ENCODE measurements at places on chromosomes 3 and 15. TPM values are rescaled to one million over a fixed set of nuclear protein-coding genes. Genes with fewer than 3 reads are reported as not detected.

DNA sequence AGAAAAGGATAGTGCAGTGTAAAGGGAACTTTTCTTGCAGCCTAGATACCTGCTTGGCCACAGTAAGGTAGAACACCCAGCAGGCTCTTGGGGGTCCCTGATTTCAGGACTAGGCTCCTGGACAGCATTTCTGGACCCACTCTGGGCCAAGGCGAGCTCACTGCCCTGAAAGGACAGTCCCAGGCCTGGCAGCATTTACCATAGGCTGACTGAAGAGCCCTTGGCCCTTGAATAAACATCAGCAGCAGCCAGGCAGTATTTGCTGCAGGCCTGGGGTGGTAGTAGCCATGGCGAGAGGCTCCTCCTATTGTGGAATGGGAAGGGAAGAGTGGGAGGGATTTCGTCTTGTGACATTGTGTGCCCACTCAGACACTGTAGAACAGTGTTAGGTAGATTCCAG, 529.2 kb downstream of the TUSC7 start:
- H3K27me3 ChIP-seq = no peaks in the 10 kb centered on the region
- no peaks in the 10 kb centered on the region for H3K36me3 ChIP-seq
- no peak for DNase-seq
- H3K4me1 ChIP-seq = no peaks in the 10 kb centered on the region

GRCh38 chr3:131082871-131083863, 56.5 kb downstream of the NEK11 start:
- H3K4me1 ChIP-seq = no peaks in the 10 kb centered on the region
- H3K27me3 ChIP-seq = no peaks in the 10 kb centered on the region
- no peak overlapping the region for H3K4me3 ChIP-seq
- no peaks in the 10 kb centered on the region for H3K36me3 ChIP-seq

DNA sequence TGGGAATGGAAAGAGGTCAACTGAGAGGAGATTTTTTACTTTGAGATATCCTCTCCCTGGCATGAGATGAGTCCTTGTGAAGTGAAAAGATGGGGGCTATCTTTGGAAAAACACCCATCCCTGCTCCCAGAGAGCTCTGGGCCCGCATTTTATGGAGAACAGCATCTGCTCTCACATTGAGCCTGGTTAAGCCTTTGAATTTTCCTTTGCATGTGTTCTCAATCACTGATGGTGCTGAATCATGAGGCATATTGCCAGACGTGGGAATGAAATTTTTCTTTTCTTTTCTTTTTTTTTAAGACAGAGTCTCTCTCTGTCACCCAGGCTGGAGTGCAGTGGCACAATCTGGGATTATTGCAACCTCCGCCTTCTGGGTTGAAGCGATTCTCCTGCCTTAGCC, 24.4 kb downstream of the TMEM45A start:
- no peak overlapping the region for H3K4me3 ChIP-seq
- no peaks in the 10 kb centered on the region for H3K36me3 ChIP-seq
- no peak overlapping the region for H3K27ac ChIP-seq
- H3K27me3 ChIP-seq = no peaks in the 10 kb centered on the region
- no peaks in the 10 kb centered on the region for H3K4me1 ChIP-seq

DNA sequence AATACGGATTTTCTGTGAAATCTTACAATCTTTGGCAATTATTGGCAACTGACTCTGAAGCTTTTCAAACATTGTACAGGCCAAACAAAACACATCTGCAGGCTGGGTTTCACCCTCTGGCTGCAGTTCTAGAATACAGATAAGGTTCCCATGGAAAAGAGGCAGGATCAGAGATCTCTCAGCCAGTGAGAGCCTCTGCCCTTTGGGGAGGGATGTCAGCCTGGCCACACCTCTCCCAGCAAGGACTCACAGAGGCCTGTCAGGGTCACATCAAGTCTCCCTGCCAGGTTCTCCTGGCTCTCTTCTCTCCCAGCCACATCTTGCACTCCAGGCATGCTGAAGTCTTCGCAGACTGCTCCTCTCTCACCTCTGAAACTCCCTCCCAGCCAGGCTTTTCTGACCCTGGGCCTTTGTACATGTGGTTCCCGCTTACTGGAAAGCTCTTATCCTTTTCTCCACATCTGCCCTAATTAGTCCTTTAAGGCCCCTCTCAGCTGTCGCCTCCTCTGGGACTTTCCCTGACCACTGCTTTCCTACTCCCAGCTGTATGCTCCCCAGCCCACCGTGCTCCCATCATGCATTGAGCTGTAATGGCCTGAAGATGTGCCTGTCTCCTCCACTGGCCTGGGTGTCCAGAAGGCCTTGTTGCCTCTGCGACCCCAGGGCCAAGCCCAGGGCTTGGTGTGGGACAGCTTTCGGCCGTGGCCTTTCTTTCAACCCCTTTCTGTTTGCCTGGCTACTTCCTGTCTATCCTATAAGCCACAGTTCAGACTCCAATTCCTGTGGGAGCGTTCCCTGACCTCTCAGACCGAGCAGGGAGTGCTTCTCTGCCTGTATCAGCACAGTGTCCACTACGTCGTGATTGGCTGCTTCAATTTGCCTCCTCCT, 4.3 kb downstream of the RBP1 start:
- H3K36me3 ChIP-seq = no peaks in the 10 kb centered on the region
- no peak overlapping the region for H3K27ac ChIP-seq
- no peak overlapping the region for H3K4me3 ChIP-seq

DNA sequence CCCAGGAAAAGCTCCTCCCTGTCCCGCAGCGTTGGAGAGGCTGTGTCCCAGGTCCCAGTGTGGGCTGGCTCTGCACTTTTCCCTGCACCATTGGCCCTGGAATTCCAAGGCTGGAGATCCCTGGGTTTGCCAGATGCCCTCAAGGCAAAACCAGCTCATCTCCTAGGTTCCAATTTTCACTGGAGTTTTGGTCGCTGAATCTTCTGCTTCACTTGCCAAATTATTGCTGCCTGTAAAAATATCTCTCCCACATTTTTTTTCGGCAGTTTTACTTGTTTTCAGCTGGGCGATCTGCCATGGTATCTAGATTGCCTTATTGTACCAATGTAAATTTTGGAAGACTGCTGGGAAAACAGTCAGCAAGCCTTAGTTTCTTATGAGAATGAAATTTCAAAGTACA, 150.9 kb upstream of the ATP10A start:
- no peak overlapping the region for H3K27ac ChIP-seq
- no peaks in the 10 kb centered on the region for H3K36me3 ChIP-seq
- DNase-seq = no peak
- no peaks in the 10 kb centered on the region for H3K4me1 ChIP-seq
- peaks cover 2% of the 10 kb centered on the region for H3K27me3 ChIP-seq
- H3K4me3 ChIP-seq = no peak overlapping the region

GRCh38 chr3:179624451-179624850, 19.9 kb downstream of the NDUFB5 start:
- no peak for DNase-seq
- H3K27ac ChIP-seq = no peak overlapping the region
- H3K36me3 ChIP-seq = peaks cover 45% of the 10 kb centered on the region
- H3K4me3 ChIP-seq = no peak overlapping the region
- no peaks in the 10 kb centered on the region for H3K4me1 ChIP-seq
- H3K27me3 ChIP-seq = no peaks in the 10 kb centered on the region

- DNase-seq = no peak
- no peaks in the 10 kb centered on the region for H3K36me3 ChIP-seq
- no peak overlapping the region for H3K4me3 ChIP-seq
- no peaks in the 10 kb centered on the region for H3K27me3 ChIP-seq
Observed at GRCh38 chr3:106734712-106735111, 642.5 kb upstream of the CCDC54 start.

- H3K27ac ChIP-seq = no peak overlapping the region
- H3K27me3 ChIP-seq = no peaks in the 10 kb centered on the region
- DNase-seq = no peak
- H3K4me1 ChIP-seq = peaks cover 34% of the 10 kb centered on the region
- H3K4me3 ChIP-seq = no peak overlapping the region
Observed at GRCh38 chr3:112089956-112090886, 4.0 kb downstream of the C3orf52 start.

DNA sequence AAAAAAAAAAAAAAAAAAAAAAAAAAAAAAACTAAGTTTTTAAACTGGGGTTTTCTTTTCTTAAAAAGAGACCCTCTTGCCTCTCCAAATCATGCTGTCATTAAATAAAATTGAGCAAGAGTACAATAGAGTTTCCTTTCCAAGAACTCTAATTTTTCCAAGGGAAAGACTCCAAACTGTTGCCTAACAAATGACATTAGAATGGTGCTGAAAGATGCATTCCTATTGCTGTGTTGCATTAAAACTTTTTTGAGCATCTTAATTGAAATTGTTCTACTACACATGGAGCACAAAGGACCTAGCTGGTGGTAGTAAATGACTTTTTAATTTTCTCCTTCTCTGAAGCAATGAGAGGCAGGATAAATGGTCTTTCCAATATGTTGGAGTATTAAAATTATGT, 469.1 kb upstream of the ARHGEF26 start:
- no peak for DNase-seq
- H3K27ac ChIP-seq = no peak overlapping the region
- H3K4me3 ChIP-seq = no peak overlapping the region
- H3K27me3 ChIP-seq = 0 out of 2 replicates have a peak, but pooled peaks cover 3% of the 10 kb centered on the region

GRCh38 chr15:64807051-64807749, 18.2 kb downstream of the PIF1 start:
- H3K4me1 ChIP-seq = 0 out of 2 replicates have a peak, but pooled peaks cover 4% of the 10 kb centered on the region
- no peak for DNase-seq
- no peaks in the 10 kb centered on the region for H3K27me3 ChIP-seq
- no peak overlapping the region for H3K27ac ChIP-seq
- no peak overlapping the region for H3K4me3 ChIP-seq

- DNase-seq = no peak
- H3K27ac ChIP-seq = no peak overlapping the region
- H3K36me3 ChIP-seq = no peaks in the 10 kb centered on the region
Observed at GRCh38 chr3:58586776-58587192, 9.6 kb upstream of the FAM107A start.

GRCh38 chr3:69252631-69253030, 130.2 kb upstream of the LMOD3 start:
- no peak for DNase-seq
- H3K4me1 ChIP-seq = no peaks in the 10 kb centered on the region
- no peaks in the 10 kb centered on the region for H3K36me3 ChIP-seq
- H3K27ac ChIP-seq = no peak overlapping the region

DNA sequence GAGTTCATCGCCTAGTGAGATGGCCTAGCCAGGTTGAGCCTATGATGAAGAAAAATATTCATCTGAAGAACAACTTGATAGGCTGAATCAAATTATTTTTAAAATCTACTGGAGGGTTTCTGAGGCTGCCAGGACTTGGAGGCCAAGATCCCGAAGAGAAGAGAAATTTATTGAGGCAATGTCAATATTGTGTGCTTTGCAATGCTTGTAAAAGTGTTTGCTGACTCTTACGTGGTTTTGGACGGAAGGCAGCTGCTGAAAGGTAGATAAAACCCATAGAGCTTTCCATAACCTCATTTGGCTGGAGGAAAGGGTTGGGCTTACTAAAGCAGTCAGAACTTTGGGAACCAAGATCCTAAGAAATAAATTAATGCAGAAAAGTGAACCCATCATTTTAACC, 361.0 kb upstream of the IL12A start:
- DNase-seq = no peak
- H3K27ac ChIP-seq = no peak overlapping the region
- no peaks in the 10 kb centered on the region for H3K27me3 ChIP-seq
- H3K36me3 ChIP-seq = no peaks in the 10 kb centered on the region

- no peaks in the 10 kb centered on the region for H3K27me3 ChIP-seq
- H3K4me1 ChIP-seq = no peaks in the 10 kb centered on the region
- no peak overlapping the region for H3K27ac ChIP-seq
- H3K4me3 ChIP-seq = no peak overlapping the region
- H3K36me3 ChIP-seq = no peaks in the 10 kb centered on the region
Observed at GRCh38 chr3:66066963-66067617, 28.4 kb upstream of the MAGI1 start.

DNA sequence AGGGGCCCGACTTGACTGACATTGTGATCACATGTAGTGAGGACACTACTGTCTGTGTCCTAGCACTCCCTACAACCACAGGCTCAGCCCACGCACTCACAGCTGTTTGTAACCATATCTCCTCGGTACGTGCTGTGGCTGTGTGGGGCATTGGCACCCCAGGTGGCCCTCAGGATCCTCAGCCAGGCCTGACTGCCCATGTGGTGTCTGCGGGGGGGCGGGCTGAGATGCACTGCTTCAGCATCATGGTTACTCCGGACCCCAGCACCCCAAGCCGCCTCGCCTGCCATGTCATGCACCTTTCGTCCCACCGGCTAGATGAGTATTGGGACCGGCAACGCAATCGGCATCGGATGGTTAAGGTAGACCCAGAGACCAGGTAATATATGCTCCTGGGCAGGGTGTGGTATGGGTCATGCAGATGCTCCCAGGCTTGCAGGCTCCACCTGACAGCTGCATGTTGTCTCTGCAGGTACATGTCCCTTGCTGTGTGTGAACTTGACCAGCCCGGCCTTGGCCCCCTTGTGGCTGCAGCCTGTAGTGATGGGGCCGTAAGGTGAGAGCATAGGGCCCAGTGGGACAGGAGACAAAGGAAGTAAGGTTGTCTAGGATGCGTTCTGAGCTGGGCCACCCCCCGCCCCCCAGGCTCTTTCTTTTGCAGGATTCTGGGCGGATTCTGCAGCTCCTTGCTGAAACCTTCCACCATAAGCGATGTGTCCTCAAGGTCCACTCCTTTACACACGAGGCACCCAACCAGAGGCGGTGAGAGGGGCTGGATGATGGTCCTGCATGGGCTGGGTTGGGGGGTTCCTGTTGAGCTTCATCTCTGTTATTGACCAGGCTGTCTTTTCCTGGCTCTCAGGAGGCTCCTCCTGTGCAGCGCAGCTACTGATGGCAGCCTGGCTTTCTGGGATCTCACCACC, 4.4 kb downstream of the DALRD3 start:
- no peak overlapping the region for H3K4me3 ChIP-seq
- H3K27me3 ChIP-seq = no peaks in the 10 kb centered on the region
- peak; percentile 43 for DNase-seq
- peaks cover 18% of the 10 kb centered on the region for H3K4me1 ChIP-seq

DNA sequence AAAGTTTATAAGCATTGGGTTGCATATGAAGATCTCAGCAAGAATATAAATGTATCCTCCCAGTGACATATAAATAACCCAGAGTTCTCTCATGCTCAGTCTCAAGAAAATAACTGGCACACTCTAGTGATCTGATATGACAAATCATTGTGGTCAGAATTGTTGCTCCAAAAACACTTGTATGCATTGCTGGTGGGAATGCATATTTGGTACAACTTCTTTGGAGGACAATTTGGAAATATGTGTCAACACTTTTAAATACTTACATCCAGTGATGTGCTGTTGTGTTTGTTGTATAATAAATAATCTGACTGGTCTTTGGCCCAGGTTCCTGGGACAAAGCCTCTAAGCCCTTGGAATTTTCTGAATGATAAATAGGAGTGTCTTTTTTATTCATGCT, 66.7 kb upstream of the STT3B start:
- no peak overlapping the region for H3K27ac ChIP-seq
- H3K36me3 ChIP-seq = no peaks in the 10 kb centered on the region
- no peak overlapping the region for H3K4me3 ChIP-seq

GPR171 gene
- not detected for total RNA-seq

HGD gene
- total RNA-seq = not detected

DOCK3 gene
- total RNA-seq = 0.29 TPM

SETD2 gene
- 22.7 TPM for total RNA-seq

C3orf20 gene
- not detected for total RNA-seq

EPB42 gene
- not detected for total RNA-seq

SLC4A7 gene
- 76.9 TPM for total RNA-seq

ONECUT1 gene
- not detected for total RNA-seq

DUOXA2 gene
- not detected for total RNA-seq

LRRC34 gene
- total RNA-seq = not detected

GOLGA8O gene
- not detected for total RNA-seq

FEZF2 gene
- not detected for total RNA-seq

WNT7A gene
- total RNA-seq = not detected

TMEM212 gene
- not detected for total RNA-seq

TICRR gene
- total RNA-seq = 8.6 TPM

AHSG gene
- total RNA-seq = not detected

PPCDC gene
- total RNA-seq = 12.9 TPM

All from SJSA1 (cell line).